ENCODE measurements at places on chromosomes 7 and 10. TPM values are rescaled to one million over a fixed set of nuclear protein-coding genes. Genes with fewer than 3 reads are reported as not detected.
A peak's percentile ranks its signal among the peaks of the same experiment; 100 is the strongest.

OR13A1 gene
- not detected for total RNA-seq

SPDYE11 gene
- not detected for total RNA-seq

SPAM1 gene
- not detected for total RNA-seq

ZNF804B gene
- total RNA-seq = not detected

CCDC201 gene
- total RNA-seq = not detected

KCNIP2 gene
- total RNA-seq = 1.1 TPM

NPTX2 gene
- total RNA-seq = 0.56 TPM

SH2D4B gene
- 0.11 TPM for total RNA-seq

CCZ1 gene
- total RNA-seq = 104 TPM

FAM237B gene
- not detected for total RNA-seq

- no peak for DNase-seq
Measured at GRCh38 chr7:149772956-149773434, 393 bp downstream of the ZNF467 start.

DNA sequence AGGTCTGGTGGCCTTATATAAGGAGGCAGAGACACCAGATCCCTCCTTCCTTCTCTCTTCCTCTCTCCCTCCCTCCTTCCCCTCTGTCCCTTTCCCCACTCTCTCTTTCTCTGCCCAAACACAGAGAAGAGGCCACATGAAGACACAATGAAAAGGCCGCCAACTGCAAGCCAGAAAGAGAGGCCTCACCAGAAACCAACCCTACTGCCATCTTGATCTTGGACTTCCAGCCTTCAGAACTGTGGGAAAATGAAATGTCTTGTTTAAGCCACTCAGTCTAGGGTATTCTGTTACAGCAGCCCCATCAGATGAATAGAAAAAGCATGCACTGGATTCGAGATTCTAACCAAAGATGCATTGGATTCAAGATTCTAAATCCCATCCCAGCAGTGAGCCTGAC, 168.1 kb downstream of the FAM107B start:
- no peak for DNase-seq

- DNase-seq = no peak
Measured at GRCh38 chr7:130367088-130367755, 13.1 kb upstream of the CPA1 start.

GRCh38 chr10:73083221-73083620, 13.4 kb downstream of the P4HA1 start:
- no peak for DNase-seq

- DNase-seq = peak; percentile 36
Measured at GRCh38 chr10:34866848-34867247, 51.8 kb upstream of the PARD3 start.

- DNase-seq = no peak
Measured at GRCh38 chr10:65194126-65194525, 1672.9 kb downstream of the REEP3 start.

- no peak for DNase-seq
Measured at GRCh38 chr7:139823959-139824521, 5.0 kb upstream of the TBXAS1 start.

DNA sequence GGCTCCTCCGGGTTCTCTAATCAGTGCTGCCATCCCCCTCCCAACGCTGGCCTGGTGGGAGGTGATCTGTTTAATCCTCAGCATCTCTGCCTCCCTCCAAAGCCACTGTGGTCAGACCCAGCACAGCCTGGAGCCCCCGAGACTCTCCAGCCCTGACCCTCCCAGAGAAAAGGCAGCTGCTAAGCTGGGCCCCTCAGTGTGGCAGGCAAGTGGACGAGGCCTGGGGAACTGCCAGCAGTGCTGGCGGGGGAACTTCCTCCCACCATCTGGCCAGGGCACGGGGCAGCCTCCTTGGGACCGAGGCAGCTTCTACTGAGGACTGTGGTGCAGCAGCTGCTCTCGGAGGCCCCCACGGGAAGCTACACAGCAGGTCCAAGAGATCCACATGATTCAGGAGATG, 51.1 kb downstream of the DPYSL4 start:
- no peak for DNase-seq

GRCh38 chr10:47413531-47414226, 29.6 kb upstream of the ZNF488 start:
- no peak for DNase-seq

- DNase-seq = peak; percentile 76
Measured at GRCh38 chr7:66281678-66282590, 76.8 kb downstream of the TPST1 start.

GRCh38 chr10:69850440-69850839, 48.7 kb downstream of the COL13A1 start:
- DNase-seq = no peak

DNA sequence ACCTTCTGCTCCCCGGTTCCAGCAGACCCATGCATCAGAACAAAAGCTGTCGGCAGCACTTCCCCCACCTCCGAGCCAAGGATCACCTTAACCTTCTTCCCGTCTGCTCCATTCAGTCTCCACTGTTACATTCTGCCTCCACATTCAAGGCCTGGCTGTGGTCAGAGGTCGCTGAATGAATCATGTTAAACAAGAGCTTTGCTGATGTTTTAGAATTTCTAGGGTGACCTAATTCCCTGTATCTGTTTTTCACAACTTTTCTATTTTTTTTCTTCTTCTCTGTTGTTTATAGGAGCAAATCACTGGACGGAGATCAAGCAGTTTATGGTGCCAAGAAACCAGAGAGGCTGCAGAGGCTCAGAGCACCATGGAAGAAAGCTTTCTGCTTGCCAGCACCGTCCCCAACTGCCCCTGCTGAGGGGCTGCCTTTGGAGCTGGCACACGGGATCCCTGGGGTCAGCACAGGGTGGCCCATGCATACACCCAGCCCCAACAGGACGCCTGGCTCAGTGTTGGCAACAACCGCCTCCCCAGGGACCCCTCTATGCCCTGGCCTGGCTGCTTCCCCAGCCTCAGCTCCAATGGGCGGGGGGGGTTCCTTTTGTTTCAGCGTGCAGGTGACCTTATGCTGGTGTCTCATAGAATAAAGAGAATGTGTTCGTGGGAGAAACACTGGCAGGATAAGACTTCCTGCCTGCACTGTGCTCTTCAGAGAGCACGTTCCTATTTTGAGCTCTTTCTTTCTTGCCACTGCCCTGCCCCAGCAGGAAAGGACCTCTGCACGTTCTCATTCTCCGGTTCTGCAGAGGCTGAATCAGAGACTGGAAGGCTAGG, 182.7 kb upstream of the LYZL2 start:
- no peak for DNase-seq

- DNase-seq = no peak
Measured at GRCh38 chr7:135383525-135384175, 126.3 kb downstream of the CNOT4 start.

DNA sequence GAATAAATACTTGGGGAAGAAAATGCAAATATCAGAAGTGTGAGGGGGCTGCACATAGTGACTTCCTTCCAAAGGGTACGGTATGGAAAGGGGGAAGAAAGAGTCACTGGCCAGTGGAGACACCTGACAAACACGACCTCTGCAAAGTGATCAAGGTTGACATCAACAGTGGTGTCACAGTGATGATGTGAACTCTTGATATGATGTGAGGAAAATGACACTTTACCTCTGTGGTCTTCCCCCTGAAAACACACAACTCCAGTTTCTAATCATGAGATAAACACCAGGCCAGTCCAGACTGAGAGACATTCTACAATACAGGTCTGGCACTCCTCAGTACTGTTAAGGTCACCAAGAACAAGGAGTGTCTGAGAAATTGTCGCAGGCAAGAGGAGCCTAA, 169.7 kb downstream of the BUB3 start:
- no peak for DNase-seq

- DNase-seq = no peak
Measured at GRCh38 chr7:139871331-139871730, 42.3 kb downstream of the TBXAS1 start.

DNA sequence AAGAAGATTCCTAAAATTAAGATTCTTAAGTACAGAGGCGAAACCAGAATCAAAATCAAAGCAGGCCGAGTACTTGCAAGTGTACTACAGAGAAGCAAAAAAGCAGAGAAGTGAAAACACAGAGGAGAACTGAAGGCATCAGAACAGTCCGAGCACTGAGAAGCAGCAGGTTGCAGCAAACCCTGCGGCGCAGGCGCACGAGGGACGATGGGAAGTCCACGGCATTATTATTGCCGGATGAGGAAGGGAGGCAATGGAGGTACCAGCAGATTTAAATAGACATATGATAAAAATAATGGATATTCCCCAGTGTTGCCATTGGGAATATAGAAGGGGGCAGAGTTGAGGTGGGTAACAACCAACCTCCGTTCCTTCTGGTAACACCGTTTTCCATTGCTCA, 7.2 kb upstream of the SPAM1 start:
- DNase-seq = no peak

DNA sequence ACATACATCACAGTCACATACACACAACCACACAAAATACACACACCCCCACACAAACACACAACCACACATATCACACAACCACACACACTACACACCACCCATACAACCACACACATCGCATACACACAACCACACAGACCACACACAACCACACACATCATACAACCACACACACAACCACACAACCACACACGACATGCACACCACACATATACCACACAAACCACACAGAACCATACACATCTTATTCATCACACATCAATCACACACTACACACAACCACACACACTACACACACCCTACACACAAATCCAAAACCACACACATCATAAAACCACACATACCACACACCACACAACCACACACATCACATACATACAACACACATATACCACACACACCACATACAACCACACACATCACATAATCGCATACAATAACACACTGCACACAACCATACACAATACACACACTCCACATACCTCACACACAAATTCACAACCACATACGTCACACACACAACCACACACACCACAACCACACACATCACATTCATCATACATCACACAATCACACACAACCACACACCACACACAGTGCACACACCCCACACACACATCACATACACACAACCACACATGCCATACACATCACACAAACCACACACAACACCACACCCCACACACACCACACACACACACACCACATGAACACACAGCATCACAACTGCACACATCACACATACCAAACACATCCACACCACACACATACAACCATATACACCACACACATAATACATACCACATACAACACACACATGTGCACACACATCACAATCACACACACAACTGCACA, 30.4 kb downstream of the GPRIN2 start:
- DNase-seq = no peak

DNA sequence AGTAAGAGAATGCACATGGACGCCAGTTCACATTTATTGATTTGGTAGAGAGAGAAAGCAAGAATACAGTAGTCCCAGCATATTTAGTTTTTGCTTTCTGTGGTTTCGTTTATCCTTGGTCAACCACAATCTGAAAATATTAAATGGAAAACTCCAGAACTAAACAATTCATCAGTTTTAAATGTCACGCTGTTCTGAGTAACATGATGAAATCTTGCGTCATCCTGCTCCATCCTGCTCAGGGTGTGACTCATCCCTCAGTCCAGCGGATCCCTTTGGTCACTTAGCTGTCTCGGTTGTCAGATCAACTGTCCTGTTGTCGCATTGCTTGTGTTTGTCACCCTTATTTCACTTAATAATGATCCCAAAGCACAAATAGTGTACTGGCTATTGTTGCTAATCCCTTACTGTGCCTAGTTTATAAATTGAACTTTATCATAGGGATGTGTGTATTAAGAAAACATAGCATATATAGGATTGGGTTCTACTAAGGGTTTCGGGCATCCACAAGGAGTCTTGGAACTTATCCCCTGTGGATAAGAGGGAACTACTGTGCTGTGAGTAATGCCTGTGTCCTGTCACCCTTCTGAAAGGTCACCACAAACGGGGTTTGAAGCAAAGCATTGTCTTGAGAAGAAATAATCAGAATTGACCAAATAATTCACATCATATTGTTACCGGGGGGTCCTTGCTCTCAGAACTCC, 73.6 kb downstream of the OTUD1 start:
- DNase-seq = peak; percentile 13

- DNase-seq = no peak
Measured at GRCh38 chr7:131557652-131558385, 1.4 kb upstream of the PODXL start.

DNA sequence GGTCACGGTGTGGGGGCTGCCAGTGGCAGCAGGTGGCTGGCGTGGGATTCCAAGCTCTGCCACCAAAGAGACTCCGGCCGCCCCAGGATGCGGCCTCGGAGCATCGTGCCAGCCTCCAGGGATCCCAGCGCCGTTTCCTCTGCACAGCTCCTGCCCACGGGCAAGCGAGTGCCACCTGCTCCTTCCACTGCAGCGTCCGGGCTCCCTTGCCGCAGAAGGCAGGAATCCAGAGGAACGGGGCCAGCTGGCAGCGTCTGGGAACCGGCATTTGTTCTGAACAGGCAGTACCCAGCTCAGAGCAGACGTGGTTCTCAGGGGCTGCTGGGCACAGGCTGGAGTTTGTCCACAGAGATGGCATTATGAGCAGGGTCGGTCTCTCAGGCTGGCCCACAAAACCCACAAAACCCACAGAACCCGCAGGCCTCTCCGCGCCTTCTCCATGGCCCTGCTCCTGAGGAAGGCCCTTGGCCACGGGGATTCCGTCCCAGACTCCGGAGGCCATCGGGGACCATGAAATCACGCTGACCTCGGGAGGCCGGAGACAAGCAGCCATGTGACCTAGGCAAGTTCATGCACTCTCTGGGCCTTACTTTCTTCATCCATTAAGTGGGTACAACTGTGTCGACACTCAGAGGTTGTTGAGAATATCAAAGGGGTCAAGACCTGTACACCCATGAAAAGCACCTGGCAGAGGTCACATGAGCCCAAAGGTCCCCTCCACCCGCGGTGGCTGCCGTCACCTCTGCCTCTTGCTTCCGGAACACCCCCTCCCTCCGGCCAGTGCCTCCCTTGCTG, 72.1 kb upstream of the TNRC18 start:
- no peak for DNase-seq

DNA sequence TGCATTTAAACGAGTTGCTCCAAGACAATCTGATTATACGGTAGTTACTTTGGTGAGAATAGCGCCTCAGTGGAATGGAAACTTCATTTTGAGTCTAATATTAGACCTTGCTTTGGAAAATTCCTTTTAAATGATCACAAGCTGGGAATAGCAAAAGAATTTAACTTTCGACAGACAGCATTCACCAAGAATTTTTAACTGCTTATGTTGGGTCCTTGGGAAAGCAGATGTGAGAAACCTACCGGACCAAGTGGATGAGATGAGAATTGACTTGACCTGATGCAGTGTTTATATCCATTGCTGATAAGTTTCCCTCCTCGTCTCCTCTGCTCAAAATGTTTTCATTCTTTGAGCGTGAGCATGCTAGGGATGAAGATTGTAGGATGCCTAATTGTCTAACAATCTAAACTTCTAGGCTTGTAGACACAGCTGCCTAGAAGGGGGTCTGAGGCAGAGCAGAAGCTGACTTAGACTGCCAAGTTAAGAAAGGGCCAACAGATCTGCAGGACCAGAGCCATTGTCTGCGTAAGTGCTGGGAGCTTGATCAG, 126.9 kb downstream of the CNNM2 start:
- no peak for DNase-seq

- no peak for DNase-seq
Measured at GRCh38 chr7:127047521-127047920, 205.2 kb downstream of the GRM8 start.

DNA sequence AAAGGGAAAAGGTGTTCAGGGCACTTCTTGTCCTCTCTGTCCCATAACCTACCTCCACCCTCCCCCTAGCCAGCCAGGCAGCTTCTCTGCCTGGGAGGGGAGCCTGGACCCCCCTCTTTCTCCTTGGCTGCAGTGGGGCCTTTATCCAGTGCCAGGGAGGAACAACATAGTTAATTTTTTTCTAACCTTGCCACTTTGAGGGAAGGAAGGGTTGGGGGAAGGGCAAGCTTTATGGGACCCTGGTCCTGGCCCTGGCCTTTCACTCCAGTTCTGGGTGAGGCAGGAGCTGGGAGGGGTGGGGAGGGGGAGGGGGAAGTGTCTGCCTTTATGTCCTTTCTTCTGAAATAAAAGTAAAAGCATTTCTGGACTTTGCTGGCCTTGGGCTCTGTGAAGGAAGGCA, 4.5 kb downstream of the VGF start:
- no peak for DNase-seq

Data from SK-MEL-5 (cell line).